CD4-positive, alpha-beta T cell treated with Interleukin-4 for 1 hour (primary cell): ENCODE measurements at places on chromosomes 1 and 21.

DNA sequence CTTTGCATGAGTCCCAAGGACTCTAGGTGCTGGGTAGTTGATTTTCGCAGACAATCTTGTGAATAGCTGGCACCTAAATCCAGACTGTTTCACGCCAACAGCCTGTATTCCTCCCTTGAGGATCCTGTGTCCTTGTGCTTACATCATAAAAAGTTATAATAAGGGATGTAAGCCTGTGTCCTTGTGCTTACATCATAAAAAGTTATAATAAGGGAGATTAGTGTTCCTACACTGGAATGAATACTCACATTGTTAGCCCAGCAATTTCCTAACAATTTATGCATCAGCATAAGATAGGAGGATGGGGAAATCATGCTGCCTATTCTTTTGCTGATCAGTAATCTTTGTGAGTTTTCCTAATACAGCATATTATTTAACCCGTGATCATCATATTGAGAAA is 4.0 kb upstream of the HSD3B2 start:
- no peak for DNase-seq

DNA sequence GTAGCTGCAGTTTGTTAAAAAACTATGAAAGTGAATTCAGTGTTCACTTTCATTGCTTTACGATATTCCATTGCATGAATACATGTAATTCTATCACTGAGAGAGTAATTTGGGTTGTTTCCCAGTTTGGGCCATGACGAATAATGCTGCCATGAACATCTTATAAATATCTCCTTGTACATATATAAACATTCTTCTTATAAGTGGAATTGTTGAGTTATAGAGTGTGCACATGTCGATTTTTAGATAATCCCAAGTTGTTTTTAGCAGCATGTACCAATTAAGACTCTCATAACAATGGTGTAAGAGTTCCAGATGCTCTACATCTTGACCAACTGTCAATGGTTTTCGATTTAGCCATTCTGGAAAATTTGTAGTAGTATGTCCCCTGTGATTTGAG is 40.9 kb downstream of the ALG6 start:
- no peak for DNase-seq

DNA sequence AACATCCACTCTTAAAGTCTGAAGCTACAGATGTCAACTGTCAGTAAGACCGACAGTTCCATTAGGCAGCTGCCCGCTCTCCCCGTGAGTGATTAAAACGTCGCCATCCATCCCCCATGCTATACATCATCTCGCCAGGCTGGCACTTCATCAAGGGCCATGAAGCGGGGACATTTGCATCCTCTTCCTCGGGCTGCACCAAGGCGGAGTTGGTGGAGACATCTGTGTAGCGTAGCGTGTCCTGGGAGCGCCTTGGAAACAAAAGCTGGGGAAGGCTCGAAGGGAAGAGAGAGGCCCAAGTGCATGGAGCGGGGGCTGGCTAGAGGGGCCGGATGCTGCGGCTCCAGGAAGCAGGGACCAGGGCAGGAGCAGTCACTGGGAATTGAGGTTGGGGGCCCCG is 250.1 kb downstream of the KAZN start:
- no peak for DNase-seq

DNA sequence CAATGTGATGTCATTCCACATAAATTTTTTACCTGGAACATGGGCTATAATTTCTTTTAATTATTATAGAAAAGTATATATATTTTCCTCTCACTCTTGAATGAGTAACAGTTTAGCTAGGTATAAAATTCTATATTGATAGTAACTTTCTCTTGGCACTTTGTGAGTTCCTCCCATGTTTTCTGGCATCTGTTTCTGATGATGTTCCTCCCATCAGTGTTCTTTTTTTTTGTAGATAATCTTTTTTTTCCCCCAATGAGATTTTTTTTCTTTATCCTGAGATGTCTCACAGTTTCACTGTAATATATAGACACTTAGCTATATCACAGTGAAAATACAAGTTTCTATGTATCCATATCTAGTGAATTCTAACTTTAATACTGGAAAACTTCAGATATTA is 75.2 kb downstream of the IER5 start:
- no peak for DNase-seq

DNA sequence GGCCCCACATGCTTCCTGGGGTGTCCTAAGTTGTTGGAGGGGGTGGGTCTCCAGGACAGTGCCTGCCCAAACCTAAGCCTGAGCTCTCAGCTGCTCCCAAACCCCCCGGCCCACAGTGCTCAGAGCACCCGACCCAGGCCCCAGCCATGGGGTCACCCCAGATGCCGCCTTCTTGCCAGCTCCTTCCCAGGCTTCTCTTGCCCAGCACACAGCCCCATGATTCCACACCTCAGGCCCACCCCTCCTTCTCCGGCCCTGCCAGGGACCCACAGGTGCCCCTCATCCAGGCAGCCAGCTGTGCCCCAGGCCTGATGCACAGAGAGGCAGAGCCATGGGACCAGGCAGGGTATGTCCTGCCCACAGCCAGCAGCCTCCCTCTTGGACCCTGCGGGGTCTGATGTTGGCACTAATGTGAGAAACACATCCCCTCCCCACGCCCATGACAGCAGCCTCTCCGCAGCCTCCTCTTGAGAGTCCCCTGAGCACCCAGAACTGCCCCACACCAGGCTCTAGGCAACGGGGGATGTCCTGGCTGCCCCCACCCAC is 4.9 kb downstream of the WNT9A start:
- DNase-seq: no peak
